ENCODE measurements at places on chromosomes 12 and 14.
A peak's percentile ranks its signal among the peaks of the same experiment; 100 is the strongest.

DNA sequence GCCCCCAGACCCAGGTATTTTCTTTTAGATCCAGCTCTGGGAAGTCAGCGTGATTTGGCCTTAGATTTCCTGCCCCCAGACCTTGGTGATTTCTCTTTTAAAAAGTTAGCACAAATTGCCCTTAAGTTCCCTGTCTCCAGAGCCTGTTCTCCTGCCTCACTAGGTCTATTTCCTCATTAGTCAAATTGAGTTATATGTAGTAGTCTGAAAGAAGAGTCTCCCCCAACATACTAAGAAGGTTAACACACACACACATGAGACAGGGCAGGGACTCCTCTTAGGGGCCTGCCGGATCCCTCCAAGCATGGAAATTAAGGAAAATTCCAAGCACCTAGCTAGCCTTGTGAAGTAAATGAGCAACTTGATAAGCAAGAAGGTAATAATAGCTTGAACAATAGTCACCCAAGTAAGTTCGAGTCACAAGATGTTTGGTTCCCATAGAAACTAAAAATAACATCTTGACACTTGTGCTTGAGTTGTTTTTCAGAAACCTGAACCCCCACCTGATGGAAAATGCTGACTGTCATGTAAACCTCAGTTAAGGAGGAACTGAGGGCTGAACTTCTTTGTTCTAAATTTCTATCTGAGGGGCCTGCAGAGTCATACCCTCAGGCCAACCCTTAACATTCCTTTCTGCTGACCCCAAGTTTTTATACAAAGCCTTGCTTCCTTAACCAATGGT lies 51.6 kb downstream of the CAND1 start:
- DNase-seq = no peak

DNA sequence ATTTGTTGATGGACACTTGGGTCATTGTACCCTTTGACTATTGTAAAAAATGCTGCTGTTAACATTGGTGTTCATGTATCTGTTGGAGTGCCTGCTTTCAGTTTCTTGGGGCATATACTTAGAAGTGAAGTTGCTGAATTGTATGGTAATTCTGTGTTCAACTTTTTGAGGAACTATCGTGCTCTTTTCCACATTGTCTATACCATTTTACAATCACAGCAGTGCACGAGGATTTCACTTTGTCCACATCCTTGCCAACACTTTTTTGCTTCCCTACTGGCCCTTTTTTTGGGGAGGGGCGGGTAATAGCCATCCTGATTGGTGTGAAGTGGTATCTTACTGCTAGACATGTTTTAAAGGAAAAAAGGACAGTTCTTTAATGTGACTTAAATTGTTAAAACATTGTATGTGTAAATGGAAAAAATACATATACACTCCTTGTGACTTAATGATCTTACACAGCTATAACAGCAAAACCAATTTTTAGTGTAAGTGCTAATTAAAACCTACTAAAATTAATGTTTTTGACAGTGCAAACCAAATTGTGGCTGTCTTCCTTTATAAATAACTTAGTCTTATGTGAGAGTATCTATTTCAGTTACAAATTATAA lies 52.7 kb downstream of the WNK1 start:
- DNase-seq = no peak

DNA sequence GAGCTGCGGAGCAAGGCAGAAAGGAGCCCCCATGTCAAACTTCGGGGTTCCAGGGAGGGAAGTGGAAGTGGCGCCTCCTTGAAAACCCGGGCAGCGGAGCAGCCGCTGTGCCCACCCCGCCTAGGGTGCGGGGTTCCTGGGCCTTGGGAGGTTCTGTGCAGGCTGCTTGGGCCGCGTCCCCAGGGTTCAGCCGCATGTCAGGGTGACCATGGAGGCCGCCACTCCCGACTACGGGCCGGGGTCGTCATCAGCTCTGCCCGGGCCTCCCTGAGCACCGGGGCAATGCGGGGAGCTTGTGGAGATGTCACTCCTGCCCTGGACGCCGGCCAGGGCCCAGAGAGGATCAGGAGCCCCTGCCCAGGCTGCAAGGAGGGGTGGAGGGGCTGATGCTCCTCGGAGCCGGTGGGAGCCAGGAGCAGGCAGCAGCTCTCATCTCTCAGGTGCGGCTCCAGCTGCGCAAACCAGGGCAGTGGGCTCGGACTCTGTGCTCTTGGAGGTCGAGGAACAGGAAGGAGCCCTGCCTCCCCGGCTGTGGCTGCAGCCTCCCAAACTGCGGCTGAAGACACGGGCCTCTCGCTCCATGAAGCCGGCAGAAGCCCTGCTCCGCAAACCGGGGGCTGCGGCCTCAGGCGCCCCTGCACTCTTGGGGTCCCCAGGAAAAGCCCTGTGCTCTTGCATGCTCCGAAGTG lies 1286.5 kb downstream of the TMEM121 start:
- no peak for DNase-seq

- no peak for DNase-seq
These were observed 350.7 kb downstream of the C12orf50 start for GRCh38 chr12:87678453-87678852.

- DNase-seq = no peak
These were observed 521.0 kb upstream of the ATP2B1 start for GRCh38 chr12:90229407-90230170.

- no peak for DNase-seq
These were observed 19.7 kb downstream of the BTBD6 start for GRCh38 chr14:105267820-105268548.

- DNase-seq = no peak
These were observed 1325.1 kb downstream of the SLC16A7 start for GRCh38 chr12:60920841-60921495.

- DNase-seq = no peak
These were observed 118.9 kb downstream of the ETV6 start for GRCh38 chr12:11768233-11768965.

DNA sequence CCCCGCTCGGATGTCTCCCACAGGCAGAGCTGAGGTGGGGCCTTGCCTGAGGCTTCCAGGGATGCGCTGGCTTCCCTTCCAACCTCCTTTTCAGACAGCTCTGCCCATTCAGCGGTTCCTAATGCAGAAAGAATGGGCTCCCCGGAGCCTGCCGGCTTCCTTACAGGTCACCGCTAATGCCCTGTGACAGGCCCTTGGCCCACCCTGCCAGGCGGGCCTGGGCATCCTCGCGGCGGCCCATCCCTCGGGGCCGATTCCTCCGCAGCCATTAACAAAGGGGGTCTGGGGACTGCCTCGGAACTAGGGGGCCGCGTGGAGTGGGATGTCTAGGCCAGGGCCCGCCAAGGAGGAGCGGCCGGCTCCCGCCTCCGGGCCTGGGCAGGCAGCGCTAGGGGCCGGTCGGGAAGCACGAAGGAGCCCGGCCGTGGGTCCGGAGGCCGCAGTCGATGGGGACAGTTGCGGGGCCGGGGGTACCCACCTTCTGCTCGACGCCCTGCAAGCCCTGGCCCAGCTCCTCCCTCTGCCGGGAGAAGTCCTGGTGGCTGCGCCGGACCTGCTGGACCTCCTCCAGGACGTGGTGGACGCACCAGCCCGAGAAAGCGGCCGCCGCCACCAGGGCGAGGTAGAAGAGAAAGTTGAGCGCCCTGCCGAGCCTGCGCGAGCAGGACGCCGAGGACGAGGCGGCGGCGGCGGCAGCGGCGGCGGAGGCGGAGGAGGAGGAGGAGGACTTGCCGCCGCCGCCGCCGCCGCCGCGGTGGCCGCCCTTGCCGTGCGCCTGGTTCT lies 738 bp downstream of the CKAP4 start:
- peak; percentile 48 for DNase-seq
